Naive thymus-derived CD4-positive, alpha-beta T cell (primary cell): ENCODE measurements at places on chromosomes 6 and 20. TPM values are rescaled to one million over a fixed set of nuclear protein-coding genes. Genes with fewer than 3 reads are reported as not detected.

TSPO2 gene
- not detected for polyA plus RNA-seq

GRCh38 chr20:8077137-8077466, 55.0 kb upstream of the PLCB1 start:
- H3K27ac ChIP-seq, result no peak overlapping the region
- H3K4me3 ChIP-seq, result no peak overlapping the region
- no peaks in the 10 kb centered on the region for H3K36me3 ChIP-seq
- DNase-seq, result no peak
- H3K4me1 ChIP-seq, result no peaks in the 10 kb centered on the region

- H3K4me3 ChIP-seq, result no peak overlapping the region
- no peaks in the 10 kb centered on the region for H3K36me3 ChIP-seq
- peak; percentile 66 for DNase-seq
- H3K27ac ChIP-seq, result no peak overlapping the region
These were observed 2.0 kb upstream of the PLCG1 start for GRCh38 chr20:41135187-41135887.

DNA sequence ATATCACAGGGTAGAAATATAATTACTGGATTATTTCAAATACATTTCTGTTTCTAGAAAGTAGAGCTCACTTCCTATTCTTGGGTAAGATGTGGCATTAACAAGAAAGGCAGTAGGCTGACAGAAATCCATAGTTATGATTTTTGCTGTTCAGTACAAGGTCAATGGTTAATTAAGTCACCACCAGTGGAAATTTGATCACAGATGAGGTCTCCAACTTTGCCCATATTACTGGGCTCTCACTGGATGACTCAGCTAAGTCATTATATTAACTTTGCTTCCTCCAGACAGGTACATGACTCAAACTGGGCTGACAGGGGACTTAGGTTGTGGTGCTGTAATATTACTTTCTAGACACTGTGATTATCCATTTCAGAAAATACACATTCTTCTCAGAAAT, 212.4 kb downstream of the GRIK2 start:
- H3K4me3 ChIP-seq, result no peak overlapping the region
- H3K27ac ChIP-seq, result no peak overlapping the region
- no peaks in the 10 kb centered on the region for H3K27me3 ChIP-seq

- H3K4me1 ChIP-seq, result no peaks in the 10 kb centered on the region
- H3K36me3 ChIP-seq, result no peaks in the 10 kb centered on the region
- H3K27ac ChIP-seq, result no peak overlapping the region
- no peak for DNase-seq
- no peak overlapping the region for H3K4me3 ChIP-seq
These were observed 38.6 kb upstream of the SENP6 start for GRCh38 chr6:75563032-75563431.

ATP6V1G2 gene
- polyA plus RNA-seq, result 1.9 TPM

DNA sequence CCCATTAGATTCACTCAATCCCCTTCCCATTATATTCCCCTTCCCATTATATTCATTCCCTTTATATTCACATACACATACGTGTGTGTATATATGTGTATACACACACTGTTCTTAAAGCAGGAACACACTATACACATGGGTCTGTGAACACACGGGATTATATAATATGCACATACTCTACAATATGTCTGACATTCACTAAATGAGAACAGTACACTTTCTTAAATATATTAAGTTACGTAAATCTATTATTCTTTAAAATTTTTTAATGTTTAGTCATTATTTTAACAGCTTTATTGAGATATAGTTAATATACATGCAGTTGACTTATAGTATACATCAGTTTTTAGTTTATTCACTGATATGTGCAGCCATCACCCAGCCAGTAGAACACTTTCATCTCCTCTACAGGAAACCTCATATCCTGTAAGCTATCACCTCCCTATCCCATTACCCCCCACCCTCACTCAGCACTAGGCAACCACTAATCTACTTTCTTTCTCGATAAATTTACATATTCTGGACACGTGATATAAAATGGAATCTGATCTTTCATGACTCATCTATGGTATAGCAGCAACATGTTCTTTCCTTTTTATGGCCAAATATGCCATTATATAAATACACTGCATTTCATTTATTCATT, 13.9 kb upstream of the SUMO4 start:
- H3K36me3 ChIP-seq, result peaks cover 16% of the 10 kb centered on the region
- H3K4me1 ChIP-seq, result no peaks in the 10 kb centered on the region
- no peaks in the 10 kb centered on the region for H3K27me3 ChIP-seq
- DNase-seq, result no peak
- no peak overlapping the region for H3K27ac ChIP-seq

GRCh38 chr6:105926318-105926717, 159.8 kb upstream of the PRDM1 start:
- no peaks in the 10 kb centered on the region for H3K4me1 ChIP-seq
- no peak for DNase-seq
- H3K36me3 ChIP-seq, result no peaks in the 10 kb centered on the region
- no peak overlapping the region for H3K27ac ChIP-seq
- H3K4me3 ChIP-seq, result no peak overlapping the region
- no peaks in the 10 kb centered on the region for H3K27me3 ChIP-seq

GRCh38 chr6:39593646-39594045, 131.6 kb downstream of the KIF6 start:
- H3K4me3 ChIP-seq, result no peak overlapping the region
- no peaks in the 10 kb centered on the region for H3K36me3 ChIP-seq
- H3K27me3 ChIP-seq, result no peaks in the 10 kb centered on the region
- H3K27ac ChIP-seq, result no peak overlapping the region
- H3K4me1 ChIP-seq, result no peaks in the 10 kb centered on the region

WFDC12 gene
- polyA plus RNA-seq, result not detected

FAM162B gene
- not detected for polyA plus RNA-seq

GRCh38 chr6:8743170-8743745, 307.9 kb upstream of the SLC35B3 start:
- DNase-seq, result no peak
- no peak overlapping the region for H3K27ac ChIP-seq
- H3K4me1 ChIP-seq, result no peaks in the 10 kb centered on the region
- H3K36me3 ChIP-seq, result no peaks in the 10 kb centered on the region
- H3K4me3 ChIP-seq, result peak overlapping the region; percentile 20

- no peaks in the 10 kb centered on the region for H3K27me3 ChIP-seq
- no peak overlapping the region for H3K4me3 ChIP-seq
- DNase-seq, result no peak
- no peak overlapping the region for H3K27ac ChIP-seq
These were observed 243.1 kb downstream of the ALDH8A1 start for GRCh38 chr6:134706806-134707205.

DNA sequence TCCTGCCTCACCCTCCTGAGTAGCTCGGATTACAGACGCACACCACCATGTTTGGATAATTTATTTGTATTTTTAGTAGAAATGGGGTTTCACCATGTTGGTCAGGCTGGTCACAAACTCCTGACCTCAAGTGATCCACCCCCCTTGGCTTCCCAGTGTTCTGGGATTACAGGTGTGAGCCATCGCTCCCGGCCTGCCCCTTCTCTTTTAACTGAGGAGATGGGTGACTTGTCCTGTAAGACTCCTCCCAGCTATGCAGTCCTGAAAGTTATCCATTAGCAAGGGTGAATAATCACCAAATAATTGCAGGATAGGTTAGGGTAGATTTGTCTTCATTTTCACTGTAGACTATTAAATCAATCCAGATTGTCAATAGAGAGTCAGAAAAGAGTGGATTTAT, 40.5 kb upstream of the JARID2 start:
- no peaks in the 10 kb centered on the region for H3K4me1 ChIP-seq
- DNase-seq, result no peak
- no peaks in the 10 kb centered on the region for H3K27me3 ChIP-seq
- H3K4me3 ChIP-seq, result no peak overlapping the region

DNA sequence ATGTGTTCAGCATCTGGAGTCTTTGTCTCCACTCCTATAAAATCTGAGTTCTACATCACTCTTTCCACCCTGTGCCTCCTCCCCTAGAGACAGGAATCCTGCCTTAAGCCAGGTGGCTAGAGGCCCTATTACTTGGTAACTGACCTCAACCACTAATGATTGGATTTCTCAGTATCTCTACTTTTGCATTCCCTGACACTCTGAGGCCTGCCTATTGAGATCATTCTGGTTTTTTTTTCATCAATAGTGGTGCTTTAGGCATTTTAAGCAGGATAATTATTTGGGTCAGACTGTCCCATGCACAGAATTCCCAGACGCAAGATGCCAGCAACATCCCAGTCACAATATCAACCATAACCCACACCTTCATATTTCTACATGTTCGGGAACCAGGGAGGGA, 3.9 kb upstream of the GCM1 start:
- no peaks in the 10 kb centered on the region for H3K36me3 ChIP-seq

DNA sequence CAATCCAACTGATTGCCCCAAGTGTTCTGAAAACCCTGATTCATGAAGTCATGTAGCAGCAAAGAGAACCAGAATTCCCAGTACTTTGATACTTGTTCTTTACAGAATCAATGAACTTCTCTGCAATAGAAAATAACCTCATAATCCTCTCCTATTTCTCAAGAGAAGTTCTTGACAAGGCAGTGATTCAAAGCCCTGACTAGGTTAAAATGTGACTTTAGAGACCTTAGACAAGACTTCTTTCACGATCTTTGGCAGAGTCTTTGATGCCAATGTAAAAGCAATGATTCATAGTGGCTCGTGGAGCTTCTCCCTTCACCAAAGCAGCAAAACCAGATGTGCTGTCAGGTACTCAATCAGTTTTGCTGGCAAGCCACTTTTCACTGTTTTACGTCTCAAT, 95.2 kb downstream of the CDK19 start:
- no peaks in the 10 kb centered on the region for H3K27me3 ChIP-seq
- no peaks in the 10 kb centered on the region for H3K36me3 ChIP-seq
- no peak for DNase-seq

HLA-G gene
- polyA plus RNA-seq, result 1.0 TPM

GRCh38 chr6:44034391-44034861, 92.8 kb downstream of the MRPL14 start:
- no peak for DNase-seq
- no peak overlapping the region for H3K27ac ChIP-seq
- no peaks in the 10 kb centered on the region for H3K4me1 ChIP-seq
- no peaks in the 10 kb centered on the region for H3K27me3 ChIP-seq
- no peak overlapping the region for H3K4me3 ChIP-seq

GRCh38 chr6:39084506-39084905, 30.5 kb downstream of the SAYSD1 start:
- DNase-seq, result no peak
- no peaks in the 10 kb centered on the region for H3K4me1 ChIP-seq

DNA sequence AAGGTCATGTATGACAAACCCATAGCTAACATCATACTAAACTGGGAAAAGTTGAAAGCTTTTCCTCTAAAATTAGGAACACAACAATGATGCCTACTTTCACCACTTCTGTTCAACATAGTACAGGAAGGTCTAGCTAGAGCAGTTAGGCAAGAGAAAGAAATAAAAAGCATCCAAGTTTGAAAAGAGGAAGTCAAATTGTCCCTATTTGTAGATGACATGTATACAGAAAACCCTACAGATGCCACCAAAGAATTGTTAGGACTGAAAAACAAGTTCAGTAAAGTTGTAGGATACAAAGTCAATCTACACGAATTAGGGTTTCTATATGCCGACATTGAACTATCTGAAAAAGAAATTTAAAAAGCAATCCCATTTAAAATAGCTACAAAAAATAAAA, 89.4 kb upstream of the GLP1R start:
- H3K4me3 ChIP-seq, result no peak overlapping the region
- no peaks in the 10 kb centered on the region for H3K4me1 ChIP-seq
- H3K27me3 ChIP-seq, result no peaks in the 10 kb centered on the region
- H3K36me3 ChIP-seq, result no peaks in the 10 kb centered on the region

- H3K4me1 ChIP-seq, result no peaks in the 10 kb centered on the region
- no peak for DNase-seq
- H3K4me3 ChIP-seq, result no peak overlapping the region
- no peak overlapping the region for H3K27ac ChIP-seq
- H3K27me3 ChIP-seq, result no peaks in the 10 kb centered on the region
These were observed 97.1 kb upstream of the CEP85L start for GRCh38 chr6:118748311-118749062.

VSTM2L gene
- not detected for polyA plus RNA-seq

- no peak overlapping the region for H3K4me3 ChIP-seq
- H3K36me3 ChIP-seq, result no peaks in the 10 kb centered on the region
- H3K27ac ChIP-seq, result no peak overlapping the region
- H3K4me1 ChIP-seq, result no peaks in the 10 kb centered on the region
These were observed 170.0 kb upstream of the LAMA2 start for GRCh38 chr6:128712898-128713297.

DNA sequence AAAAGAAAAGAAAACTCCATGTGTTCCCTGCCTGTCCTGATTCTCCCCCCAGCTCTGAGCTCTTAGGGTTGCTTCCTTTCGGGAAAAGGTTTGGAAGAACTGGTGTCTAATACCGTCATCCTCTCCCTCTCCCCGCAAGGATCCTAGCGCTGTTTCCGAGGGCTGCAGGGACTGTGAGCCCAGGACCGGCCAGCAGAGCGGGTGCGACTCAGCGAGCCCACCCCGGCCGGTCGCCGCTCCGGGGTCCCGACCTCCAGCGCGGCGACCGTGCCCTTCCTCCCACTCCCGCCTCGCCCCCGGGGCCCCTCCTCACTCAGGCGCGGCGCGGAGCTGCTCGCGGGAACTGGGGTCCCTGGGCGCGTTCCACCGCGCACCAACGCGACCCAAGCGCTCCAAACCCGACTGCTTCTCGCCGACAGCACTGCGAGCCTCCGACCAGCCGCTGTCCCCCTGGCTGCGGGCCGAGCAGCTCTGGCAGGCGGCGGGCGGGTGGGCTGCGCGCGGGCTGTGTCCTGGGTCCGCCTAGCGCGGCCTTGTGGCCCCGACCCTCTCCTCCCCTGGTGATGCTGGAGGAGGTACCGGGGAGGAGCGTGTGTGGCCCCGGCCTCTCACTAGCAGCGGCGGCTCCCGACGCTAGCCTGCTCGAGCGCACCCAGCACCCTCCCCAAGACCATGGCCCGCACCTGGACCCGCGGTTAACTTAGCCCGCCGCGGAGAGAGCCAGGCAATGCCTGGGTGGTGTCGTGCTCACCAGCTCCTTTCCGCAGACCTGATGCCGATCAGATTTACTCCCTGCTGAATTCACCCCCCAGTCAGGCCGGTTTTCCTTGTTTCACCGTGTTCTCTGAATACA, at the start of gene PLA2G7:
TSS of gene PLA2G7 (minus strand) at position 509 of the 853 bp plus-strand sequence. CDS start 12,484 bp downstream, outside the sequence.
- no peaks in the 10 kb centered on the region for H3K4me1 ChIP-seq
- no peak within 1 kb of the TSS for H3K4me3 ChIP-seq
- DNase-seq, result no peak

DNA sequence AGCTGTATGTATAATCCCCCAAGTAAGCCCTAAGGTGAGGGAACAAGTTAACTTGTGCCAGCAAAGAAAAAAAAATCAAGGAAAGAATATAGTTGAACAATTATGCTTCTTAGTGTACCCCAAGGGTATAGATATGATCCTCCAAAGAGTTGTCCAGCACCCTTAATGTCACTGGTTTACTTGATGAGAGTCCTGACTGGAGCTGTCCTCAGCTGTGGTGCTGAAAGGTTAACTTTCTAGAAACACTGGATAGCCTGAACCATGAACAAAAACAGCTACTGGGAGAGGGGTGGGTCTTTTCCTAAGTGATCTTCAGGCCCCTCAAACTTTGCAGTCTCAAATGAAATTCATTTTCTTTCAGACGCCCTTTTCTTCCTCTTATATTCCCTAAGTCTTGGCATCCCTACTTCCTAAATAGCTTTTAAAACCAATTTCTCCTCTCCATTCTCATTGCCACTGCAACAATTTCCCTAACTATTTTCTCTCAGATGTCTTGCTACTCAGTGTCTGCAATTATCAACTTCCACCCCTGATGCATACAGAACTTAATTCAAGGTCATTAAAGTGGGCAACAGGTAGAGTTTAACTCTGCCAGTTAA, 83.5 kb upstream of the PROKR2 start:
- no peak for DNase-seq
- H3K27ac ChIP-seq, result no peak overlapping the region
- H3K4me1 ChIP-seq, result no peaks in the 10 kb centered on the region

MCCD1 gene
- polyA plus RNA-seq, result not detected

TCF21 gene
- not detected for polyA plus RNA-seq
